ENCODE measurements at places on chromosomes 4 and X.
A peak's percentile ranks its signal among the peaks of the same experiment; 100 is the strongest.

GRCh38 chrX:128862557-128862956 lies 660.7 kb downstream of the SMARCA1 start:
- DNase-seq = no peak

DNA sequence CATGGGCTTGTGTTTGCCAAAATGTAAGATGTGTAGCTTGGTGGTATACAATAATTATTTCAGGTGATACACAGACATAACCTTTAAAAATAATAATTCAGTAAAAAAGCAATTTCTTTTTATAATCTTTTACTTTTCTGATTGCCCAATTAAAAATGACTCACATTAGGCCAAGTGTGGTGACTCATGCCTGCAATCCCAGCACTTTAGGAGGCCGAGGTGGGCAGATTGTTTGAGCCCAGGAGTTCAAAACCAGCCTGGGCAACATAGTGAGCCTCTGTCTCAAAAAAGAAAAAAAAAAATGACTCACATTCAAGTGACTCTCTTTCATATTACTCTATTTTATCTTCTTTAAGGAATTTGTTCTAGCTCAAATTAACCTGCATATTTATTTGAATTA lies 449.4 kb upstream of the HTR2C start:
- DNase-seq = no peak

DNA sequence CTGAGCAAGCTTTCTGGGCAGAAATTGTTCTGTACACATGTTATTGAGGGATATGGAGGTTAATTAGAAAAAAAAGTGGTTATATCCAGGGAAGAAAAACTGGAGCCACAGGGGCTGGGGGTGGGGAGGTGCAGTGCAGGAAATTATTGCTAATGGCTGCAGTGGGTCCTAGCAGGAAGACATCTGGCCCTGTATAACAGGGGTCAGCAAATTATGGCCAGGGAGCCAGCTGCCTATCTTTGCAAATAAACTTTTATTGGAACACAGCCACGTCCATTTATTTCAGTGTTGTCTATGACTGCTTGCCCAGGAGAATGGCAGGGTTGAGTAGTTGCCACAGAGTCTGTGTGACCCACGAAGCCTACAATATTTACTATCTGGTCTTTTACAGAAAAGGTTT lies 23.4 kb upstream of the PRPS2 start:
- DNase-seq = peak; percentile 11

DNA sequence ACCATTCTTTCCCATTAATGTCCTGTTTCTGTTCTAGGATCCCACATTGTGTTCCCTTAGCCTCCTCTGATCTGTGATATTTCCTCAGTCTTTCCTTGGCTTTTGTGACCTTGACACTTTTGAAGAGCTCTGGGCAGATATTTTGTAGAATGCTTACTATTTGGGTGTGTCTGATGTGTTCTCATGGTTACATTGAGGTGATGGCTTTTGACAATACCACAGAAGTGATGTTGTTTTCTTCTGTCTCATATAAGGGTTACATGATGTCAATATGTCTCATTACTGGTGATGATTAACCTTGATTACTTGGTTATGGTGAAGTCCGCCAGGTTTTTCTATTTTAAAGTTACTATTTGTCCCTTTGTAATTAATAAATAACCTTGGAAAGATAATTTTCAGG lies 183.7 kb downstream of the SOWAHB start:
- no peak for DNase-seq

- DNase-seq = no peak
Observed at GRCh38 chr4:139229534-139230039, 50.4 kb downstream of the MGARP start.

DNA sequence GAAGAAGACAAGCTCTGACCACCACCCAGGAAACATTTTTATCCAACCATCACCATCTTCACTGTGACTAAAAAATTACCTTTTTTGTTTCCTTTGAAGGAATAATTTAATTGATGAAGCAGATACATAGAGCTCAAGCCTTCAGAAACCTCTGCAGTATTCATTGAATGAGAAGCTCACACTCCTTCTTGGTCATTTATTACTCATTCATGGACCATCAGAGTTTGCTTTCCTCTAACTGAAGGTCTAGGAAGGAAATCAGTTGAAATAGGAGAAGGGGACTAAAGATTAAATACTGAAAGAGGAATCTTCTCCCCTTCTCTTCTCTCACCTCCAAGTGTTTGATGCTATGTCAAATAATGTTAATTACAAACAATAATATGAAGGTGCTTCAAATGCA lies 290.6 kb upstream of the KLF3 start:
- DNase-seq = no peak

DNA sequence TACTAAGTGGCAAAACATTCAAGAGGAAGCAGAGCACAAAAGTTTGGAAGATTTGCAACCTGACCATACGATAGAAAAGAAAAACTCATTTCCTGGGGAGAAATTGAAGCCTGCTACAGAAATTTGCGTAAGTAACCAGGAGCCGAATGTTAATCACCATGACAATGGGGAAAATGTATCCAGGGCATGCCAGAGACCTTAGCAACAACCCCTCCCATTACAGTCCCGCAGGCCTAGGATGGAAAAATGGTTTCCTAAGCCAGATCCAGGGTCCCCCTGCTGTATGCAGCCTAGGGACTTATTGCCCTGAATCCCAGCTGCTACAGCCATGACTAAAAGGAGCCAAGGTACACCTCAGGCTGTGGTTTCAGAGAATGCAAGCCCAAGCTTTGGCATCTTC lies 472.2 kb upstream of the KLHL4 start:
- no peak for DNase-seq

DNA sequence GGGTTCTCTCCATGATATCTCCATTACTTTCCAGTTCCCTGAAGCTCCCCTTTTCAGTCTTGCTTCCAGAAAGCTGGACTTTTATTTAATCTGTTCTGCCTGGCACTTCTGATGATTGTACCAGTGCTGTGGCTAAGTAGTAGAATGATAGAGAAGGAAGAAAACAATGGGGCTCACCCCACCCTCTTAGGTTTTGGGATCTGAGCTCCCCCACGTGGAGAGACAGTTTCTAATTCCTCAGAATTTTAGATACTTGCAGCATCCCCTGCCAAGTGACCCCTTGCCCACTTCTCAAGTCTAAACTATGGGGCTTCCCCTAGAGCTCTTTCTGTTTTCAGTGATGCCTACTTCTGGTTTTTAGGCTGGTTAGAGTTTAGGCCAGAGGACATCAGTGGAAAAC lies 73.9 kb downstream of the GC start:
- DNase-seq = no peak

DNA sequence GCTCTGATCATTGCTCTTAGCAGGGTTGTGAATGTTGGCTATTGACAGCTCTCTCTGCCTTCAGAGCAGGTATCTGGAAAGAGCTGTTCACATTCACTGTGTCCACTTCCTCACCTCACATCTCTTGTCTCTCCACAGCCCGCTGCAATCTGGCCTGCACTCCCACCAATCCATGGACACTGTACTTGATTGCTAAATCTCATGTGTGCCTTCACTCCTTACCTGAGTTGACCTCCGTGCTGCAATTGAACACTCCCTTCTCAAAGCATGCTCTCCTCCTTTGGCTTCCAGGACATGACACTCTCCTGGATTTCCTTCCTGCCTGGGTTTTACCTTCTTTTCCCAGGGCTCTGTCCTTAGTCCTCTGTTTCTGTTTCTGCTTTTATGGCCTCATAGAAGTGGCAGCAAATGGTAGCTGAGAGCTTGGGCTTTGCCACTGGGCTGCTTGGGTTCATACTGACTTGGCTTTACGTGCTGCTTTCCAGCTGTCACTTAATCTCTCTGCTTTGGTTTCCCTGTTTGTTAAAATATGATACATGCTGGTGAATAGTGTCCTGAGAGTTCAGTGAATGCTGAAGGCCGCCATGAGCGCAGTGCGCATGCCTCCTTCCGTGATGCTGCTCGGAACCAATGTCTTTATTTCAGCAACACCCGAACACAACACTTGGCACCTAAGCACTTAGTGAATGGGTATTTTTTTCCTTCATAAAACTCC lies 29.5 kb downstream of the DCUN1D4 start:
- no peak for DNase-seq

DNA sequence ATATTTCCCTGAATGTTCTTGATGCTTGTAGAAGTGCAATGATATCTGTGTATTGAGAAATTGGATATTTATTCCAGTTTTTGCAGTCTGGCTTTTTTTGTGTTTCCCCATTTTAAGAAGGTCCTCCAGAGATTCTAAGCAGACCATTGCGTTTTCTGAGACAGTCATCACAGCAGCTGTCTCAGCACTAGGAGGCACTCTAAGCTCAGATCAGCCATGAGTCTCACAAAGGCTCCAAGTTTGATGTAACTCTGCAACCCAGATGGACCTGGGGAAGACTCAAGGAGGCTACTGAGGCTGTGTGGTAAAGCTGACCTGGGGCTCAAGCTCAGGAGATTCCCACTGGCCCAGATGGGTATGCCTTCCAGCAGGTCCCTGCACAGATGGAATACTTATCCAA lies 89.3 kb upstream of the CYLC1 start:
- DNase-seq = no peak

DNA sequence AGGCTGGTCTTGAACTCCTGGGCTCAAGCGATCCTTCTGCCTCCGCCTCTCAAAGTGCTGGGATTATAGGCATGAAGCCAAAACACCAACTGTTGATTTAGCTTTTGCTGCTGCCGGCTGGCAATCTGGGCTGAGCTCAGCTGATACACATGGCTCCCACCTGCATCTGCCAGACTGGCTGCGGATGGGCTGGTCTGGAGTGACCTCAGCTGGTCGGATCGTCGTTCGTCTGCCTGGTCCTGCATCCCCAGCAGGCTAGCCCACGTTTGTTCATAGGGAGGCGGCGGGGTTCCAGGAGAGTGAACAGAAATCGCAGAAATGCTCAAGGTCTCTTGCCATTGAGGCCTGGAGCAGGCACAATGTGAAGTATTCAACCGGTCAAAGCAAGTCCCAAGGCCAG lies 74.4 kb upstream of the DDX3X start:
- DNase-seq = peak; percentile 22

- no peak for DNase-seq
Observed at GRCh38 chr4:83890816-83891215, 354.9 kb downstream of the GPAT3 start.

GRCh38 chrX:67998540-67998939 lies 434.8 kb downstream of the OPHN1 start:
- DNase-seq = no peak

GRCh38 chr4:15034071-15034764 lies 31.9 kb downstream of the CPEB2 start:
- no peak for DNase-seq

DNA sequence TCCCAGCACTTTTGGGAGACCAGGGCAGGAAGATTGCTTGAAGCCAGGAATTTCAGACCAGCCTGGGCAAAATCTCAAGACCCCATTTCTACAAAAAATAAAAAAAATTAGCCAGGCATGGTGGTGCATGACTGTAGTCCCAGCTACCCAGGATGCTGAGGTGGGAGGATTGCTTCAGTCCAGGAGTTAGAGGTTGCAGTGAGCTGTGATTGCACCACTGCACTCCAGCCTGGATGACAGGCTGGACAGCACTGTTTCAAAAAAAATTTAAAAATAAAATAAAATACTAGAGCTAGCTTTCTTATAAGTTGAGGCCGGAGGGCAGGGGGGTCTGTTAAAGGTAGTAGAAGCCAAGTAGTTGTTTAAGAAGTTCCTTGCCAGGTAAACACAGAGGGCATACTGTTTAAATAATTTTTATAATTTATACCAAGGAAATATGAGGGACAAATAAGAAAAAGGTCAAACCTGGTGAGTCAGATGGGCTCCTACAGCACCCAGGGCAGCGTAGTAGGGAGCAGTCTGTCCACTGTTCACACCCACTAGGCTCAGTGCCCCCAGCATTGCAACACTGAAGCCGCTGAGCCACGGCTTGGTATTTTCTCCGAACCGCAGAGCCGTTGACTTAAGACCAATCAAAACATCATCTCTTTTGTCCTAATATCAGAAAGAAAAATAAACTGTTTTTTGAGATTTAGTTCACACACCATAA lies 17.3 kb downstream of the COQ2 start:
- no peak for DNase-seq

DNA sequence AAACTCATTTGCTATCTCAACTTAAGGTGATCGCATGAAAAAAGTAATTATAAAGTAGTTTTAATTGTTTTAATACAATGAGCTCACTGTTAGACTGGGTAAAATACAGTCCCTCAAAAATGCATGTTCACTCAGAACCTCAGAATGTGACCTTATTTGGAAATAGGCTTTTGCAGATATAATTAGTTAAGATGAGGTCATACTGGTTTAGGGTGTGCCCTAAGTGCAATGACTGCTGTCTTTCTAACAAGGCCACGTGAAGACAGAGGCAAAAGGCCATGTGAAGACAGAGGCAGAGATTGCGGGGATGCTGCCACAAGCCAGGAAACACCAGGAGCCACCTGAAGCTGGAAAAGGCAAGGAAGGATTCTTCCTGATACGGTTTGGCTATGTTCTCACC lies 262.1 kb downstream of the NKX6-1 start:
- DNase-seq = no peak

DNA sequence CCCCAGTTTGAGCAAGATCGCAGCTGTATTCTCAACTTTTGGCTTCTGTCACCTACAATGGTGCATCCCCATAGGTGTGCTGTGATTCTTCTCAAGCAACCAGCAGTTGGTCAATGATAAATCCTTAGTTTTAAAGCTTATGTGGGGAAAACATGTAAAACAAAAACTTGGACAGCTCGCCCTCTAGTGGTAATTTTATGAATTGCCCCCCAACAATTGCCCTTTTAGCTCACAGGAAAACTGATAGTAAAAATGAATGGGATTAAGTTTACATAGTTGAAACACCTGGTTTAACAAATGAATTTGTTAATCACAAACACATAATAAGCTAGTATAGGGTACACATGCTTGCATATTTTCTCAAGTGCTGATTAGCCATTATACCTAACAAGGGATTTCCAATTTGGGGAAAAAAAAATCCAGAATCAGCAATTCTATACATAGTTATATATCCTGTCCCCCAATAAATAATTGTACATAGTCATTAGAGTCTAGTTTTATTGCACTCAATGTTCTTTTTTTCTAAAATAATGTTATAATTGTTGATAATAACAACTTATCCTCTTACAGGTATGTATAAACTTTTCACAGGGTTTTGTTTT lies 30.1 kb downstream of the TEX13A start:
- no peak for DNase-seq

DNA sequence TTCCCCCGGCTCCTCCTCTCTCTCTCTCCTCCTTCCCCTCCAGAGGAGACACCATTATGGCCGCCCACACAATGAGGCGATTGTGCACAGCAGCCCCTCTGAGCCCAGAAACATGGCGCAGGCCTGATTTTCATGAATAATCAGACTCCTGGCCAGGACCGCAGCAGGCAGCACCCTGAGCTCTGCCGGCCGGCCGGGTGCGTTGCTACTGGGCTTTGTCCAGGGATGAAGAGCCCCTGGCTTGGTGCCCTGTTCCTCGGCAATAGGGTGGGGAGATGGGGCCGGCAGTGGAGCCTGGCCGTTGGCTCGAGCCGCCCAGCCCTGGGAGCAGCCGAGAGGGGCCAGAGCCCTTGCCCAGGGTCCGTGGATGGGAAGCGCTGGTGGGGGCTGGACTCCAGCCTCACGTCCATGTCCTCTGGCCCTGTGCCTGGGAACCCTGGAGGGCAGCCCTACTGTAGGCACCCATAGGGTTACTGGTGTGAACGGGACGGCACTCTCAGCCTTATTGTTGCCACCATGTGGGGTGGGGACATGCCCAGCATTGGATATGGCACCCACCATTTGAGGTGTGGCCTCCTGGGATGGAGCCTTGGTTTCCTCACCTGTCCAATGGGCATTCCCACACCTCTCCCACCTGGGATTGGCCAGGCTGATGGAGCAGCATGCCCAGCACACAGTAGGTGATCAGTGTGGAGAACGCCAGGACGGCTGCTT lies 103.0 kb downstream of the SORCS2 start:
- DNase-seq = no peak

- no peak for DNase-seq
Observed at GRCh38 chr4:105350859-105351490, 122.9 kb downstream of the PPA2 start.

Data from SHP77 treated with DMSO at 0.1 percent for 48 hours (cell line).